Anterior cingulate cortex (tissue), 58 donors: ENCODE measurements at places on chromosomes 13 and 19.
A peak's percentile ranks its signal among the peaks of the same experiment; 100 is the strongest.

DNA sequence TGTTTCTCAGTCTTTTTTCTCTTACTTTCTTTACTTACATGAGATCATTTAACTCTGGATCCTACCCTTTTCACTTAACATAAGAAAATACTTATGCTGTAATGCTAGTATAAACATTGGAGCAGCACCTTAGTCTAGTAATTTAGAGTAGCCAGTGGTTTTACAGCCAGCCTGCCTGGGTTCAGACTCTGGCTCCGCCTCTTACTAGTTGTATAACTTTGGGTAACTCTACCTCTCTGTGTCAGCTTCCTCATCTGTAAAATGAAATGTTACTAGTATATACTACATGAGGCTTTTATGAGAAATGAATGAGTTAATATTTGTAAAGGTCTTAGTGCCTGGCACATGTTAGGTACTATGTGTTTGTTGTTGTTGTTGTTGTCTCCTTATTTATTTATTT, 5.6 kb downstream of the CDADC1 start:
- no peak for DNase-seq

GRCh38 chr19:17835182-17836006, 12.4 kb downstream of the JAK3 start:
- no peak for DNase-seq

DNA sequence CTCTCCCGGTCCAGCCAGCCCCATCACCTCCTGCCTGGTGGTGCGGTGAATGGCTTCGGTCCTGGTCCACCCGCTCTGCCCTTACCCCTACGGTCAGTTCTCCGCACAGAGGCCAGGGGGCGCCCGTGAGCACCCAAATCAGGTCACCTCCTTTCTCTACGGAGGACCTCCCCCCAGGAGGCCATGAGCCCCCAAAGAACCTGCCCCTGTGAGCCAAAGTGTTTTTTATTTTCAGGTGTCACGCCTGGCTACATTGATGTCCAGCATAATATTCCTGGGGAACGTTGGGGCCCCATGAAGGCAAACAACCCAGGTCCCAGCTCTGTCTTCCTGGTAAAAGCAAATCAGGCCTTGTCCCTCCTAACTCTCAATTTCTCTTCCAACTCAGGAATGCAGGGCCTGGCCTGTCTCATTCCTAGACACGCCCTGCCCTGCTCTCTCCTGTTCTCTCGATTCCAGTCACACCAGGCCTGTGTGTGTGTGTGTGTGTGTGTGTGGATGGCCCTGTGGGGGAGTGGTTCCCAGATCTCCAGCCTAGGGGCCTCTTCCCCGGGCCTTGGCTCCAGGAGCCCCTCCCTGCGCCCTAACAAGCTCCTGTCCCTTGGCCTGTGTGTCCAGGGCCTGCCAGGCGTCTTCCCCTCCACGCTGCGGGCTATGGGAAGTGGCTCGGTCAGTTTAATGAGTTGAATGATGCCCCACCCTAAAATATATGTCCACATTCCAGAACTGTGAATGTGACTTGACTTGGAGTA, 9.7 kb upstream of the GIPC1 start:
- no peak for DNase-seq

DNA sequence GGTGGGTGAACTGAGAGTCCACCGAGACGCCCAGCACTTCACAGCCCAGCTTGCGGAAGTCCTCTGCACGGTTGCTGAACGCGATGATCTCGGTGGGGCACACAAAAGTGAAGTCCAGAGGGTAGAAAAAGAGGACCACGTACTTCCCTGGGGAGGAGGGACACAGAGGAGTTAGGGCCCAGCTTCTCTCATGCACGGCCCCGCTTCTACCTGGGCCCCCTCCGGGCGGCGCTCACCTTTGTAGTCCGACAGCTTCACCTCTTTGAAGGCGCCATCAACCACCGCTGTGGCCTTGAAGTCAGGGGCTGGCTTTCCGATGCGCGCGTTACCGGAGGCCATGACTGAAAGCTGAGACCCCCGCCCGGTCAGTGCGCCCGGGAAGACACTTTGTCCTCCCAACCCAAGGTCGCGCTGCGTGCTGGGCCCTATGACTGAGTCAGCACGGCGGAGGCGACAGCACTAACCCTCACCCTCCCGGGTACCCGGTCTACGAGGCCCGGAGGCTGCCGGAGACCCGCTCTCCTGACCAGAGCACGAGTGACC, 606 bp downstream of the PRDX2 start:
- no peak for DNase-seq

DNA sequence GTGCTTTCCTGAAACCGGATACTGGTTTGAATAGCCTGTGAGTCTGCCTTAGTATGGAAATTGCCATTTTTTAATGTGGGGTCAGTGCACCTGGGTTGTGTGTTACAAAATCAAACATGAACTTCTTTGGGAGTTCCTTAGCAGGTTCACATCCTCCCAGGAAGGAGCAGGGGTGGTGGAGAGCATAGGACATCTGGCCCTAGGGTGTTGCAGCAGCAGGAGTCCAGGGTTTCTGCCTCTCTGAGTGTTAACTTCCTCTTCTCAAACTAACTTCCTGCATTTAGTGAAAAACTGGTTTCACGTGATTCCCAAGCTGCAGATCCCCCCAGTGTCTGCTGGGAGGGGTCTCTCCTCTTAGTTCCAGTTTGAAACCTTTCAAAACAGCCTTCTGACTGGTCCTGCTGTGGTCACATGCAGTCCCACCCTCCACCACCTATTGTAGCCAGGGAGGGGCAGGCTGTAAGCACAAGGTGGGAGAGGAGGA, 7.2 kb downstream of the RNASEH2B start:
- DNase-seq, result no peak

GRCh38 chr19:31340042-31341025, 8.9 kb downstream of the TSHZ3 start:
- DNase-seq, result no peak

GRCh38 chr19:33497778-33498175, 23.8 kb downstream of the PEPD start:
- DNase-seq, result no peak

DNA sequence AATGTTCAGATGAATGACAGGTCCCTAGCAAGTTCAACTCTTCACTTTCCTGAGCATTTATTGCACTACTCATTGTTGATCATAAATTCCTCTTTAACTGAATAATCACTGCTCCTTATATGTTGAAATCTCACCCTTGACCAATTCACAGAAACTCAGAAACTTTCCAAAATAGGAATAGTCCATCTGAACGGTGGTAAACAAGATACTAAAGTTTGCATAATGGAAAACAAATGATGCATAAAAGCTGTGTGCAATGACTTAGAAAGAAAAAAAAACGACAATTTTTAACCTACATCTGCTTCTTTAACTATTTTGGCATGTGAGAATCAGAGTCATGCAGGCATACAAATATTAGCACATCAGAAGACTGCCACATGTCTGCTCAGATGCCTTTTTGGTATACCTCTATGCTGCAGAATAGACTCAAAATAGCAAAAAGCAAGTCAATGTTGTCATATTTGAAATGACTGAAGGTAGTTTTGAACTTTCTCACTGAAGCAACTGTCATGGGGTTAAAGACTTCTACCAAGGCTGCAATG, 34.8 kb downstream of the SLC10A2 start:
- DNase-seq, result no peak

- peak; percentile 10 for DNase-seq
These were observed 4.9 kb downstream of the ARHGEF1 start for GRCh38 chr19:41887711-41888382.

GRCh38 chr19:23415561-23416191, 20.4 kb upstream of the ZNF91 start:
- DNase-seq, result no peak

DNA sequence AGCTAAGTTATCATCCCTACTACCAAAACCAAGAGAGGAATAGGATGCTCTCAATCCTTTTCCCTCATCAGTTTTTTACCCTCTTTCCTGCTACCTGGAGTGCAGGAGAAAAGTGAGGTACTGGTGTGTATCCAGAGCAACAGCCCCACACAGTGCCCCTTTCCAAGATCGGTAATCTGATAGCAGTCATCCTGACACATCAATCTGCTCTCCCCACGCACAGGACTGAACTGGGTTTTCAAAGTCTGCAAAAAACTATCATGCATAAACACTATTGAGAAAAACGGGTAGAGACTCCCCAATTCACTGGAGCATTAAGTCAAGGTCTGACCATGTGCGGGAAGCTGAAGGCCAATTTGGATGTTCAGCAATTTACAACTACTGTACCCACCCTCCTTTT, 284.8 kb downstream of the RBM26 start:
- no peak for DNase-seq

DNA sequence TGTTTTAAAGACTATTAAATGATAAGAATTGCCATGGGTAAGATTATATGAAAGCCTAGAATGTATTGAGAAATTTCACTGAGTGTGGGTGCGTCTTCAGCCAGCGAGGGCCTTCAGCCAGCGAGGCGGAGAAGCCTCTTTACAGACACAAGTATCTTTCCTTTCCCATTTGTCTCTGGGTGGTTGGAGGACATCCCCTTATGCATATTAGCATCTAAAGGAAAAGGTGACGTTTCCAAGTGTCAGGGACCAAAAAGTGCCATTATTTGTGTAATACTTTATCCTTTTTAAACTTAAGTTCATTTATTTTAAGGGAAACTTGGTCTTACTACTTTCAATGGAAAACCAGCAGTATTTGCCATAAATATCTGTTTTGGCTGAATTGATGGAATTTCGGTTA, 22.2 kb downstream of the SMARCA4 start:
- no peak for DNase-seq

- no peak for DNase-seq
These were observed 7.4 kb upstream of the SLITRK6 start for GRCh38 chr13:85806553-85807175.

GRCh38 chr13:28423010-28423409, 71.9 kb downstream of the FLT1 start:
- DNase-seq, result peak; percentile 2

GRCh38 chr19:39132344-39132969, 6.9 kb downstream of the PAK4 start:
- DNase-seq, result no peak

DNA sequence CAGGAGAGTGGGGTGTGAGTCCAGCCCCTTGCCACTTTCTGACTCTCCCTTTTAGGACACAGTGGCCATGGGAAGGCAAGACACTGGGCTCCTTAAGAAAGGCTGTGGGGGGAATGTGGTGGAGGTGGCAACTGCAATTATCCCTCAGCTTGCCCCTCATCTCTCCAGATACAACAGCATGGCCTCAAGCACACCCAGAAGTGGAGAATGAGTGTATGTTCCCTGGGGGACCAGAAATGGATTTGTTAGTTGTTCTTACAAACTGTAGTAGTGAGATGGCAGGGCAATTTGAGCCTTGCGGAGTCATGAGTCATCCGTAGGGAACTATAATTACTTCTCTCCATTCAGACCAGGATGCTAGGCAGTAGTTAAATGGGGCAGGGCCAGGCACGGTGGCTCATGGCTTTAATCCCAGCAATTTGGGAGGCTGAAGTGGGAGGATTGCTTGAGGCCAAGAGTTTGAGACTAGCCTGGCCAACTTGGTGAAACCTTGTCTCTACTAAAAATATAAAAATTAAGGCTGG, 25.6 kb upstream of the CXCL17 start:
- DNase-seq, result no peak

- no peak for DNase-seq
These were observed 3.4 kb downstream of the NUDT15 start for GRCh38 chr13:48040896-48041295.

DNA sequence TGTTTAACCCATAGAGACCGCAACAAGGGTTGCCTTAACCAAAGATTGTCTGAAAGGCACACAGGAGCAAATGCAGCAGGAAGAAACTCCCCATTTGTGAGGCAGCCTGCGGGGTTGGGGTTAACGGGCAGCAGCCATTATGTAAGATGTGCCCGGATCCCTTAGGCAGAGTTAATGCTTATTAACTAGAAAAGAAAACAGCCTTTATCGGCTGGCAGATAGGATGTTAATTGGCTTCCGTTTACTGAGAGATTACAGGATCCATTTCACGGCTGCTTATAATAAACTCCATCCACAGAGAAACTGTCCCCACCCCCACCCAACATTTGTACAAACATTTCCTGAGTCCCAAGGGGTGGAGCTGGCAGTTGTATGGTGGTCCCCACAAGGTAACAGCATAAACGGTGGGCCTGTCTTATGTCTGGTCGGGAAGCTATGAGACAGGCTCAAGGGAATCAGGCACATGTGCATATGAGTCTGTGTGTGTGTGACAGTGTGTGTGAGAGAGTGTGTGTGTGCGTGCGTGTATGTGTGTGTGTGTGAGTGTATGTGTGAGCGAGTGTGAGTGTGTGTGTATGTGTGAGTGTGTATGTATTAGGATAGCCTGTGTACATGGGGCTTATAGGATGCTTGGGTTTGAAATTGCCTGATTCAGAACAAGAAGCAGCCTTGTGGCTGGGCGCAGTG, 10.5 kb downstream of the SLC25A42 start:
- DNase-seq, result no peak

DNA sequence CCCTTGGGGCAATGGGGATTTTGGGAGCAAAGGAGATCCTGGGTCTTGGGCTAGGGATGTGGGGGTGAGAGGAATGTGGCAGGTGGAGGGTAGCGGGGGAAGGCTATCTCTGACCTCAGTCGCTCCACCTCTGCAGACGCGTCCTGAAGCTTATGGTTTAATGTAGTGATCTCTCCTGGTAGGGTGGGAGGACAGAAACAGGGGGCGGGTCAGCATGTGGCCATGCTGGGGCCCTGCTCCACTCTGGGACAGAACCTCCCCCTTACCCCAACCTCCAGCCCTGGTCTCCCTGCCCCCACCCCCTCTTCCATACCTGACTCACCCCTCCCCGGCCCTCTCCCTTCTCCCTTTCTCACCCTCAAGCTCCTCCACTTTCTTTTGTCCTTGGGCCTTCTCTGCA, 1.4 kb downstream of the BST2 start:
- DNase-seq, result no peak

DNA sequence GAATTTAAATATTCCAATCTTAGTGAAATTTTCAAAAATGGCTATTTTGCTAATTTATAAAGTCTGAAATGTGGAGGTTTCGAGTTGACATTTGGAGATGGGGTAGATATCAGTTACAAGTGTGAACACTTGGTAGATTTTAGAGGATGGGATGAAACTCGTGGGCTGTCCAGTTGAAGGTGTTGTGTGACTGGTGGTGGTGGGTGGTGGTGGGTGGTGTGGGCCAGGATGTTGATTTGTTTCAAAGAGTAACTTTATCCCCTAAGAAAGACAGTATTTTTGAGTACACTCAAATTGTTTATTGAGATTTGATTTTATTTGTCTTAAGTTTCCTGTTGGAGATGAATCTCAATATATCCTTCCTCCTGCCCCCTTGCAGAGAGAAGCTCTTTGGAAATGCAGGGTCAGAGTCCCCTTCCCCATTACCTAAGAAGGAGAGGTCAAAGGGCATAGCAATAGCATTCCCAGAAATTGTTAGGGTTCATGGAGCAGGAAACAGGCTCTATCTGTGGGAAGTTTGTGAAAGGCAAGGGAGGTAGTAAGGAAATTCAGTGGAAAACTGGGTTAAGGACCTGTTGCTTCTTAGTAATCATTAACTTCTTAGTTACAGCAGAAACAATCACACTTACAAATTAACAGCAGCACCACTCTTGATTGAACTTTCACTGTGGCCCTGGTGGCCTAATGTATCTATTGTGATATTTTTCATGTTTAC, 133.6 kb upstream of the RNF113B start:
- DNase-seq, result no peak
